Activated naive CD4-positive, alpha-beta T cell treated with Interleukin-2 at 50 U/mL for 16 hours (primary cell): ENCODE measurements at places on chromosomes 2 and 18.

DNA sequence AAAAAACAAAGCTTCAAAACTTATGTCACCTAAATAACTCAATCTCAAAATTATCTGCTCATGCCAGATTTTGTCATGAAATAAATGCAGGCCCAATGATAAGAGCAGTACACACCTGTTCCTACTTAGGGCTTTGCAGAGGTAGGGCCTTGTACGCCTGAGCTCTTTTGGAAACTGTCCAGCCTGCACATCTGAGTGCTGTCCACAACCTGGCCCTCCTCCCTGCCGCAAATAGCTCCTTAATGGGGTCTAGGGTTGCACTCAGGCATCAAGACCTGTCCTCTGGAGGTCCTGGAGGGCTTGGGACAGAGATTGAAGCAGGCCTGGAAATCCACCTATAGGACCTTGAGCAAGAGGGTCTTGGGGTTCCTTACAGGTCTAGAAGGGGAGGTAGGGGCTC lies 115.4 kb upstream of the CCDC195 start:
- no peak for DNase-seq

GRCh38 chr2:224410946-224411561 lies 9.1 kb upstream of the FAM124B start:
- no peak for DNase-seq

DNA sequence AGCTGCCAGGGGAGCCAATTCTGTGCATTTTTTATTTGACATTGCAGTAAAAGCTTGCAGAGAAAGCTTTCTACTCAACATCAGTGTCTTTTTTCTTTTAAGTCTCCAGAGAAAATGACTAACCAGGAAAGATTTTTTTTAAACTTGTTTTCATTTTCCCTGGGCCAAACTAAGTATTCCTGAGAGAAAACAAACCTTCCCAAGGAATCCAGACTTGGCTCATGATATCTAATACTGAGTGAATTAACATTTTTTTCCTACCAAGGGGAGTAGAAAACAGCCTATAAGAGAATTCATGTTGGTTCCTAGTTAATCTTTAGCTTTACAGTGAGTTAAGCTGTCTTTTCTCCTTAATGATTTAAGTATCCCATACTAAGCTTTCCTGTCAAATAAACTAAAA lies 46.7 kb downstream of the DAPL1 start:
- no peak for DNase-seq

GRCh38 chr18:61690418-61691138 lies 202.2 kb downstream of the RNF152 start:
- DNase-seq, result no peak

- peak; percentile 51 for DNase-seq
These were observed 15.9 kb upstream of the C1QL2 start for GRCh38 chr2:119174216-119174992.

DNA sequence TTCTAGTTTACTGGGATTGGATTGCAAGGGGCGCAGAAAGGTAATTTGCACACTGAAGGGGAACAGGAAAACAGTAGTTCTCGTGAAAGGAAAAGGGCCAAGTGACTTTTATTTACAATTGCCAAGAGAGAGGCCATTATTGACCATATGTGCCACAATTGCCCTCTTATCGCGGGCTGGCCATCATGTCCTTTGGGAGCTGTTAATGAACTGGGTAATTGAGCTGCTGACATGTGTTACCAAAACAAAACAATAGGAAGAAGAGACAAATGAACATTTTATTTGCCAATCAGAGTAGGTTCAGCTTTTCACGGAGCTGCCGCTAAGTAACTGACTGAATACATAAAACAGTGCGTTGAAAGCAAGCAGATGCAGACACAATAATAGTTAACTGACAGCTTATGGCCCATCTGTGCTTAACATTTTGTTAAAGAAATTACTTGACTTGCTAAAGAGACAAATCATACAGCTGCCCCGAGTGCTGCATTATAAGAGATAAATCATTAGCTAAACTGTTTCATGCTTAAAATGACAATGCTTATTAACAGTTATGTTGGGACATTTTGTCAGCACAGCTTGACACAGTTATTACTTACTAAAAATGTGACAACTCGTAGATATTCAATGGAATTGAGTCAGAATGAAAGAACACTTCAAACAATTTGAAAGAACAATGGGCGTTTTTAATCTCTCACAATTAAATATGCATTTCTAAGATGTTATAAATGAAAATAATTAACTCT lies 57.5 kb downstream of the PAX3 start:
- no peak for DNase-seq

- no peak for DNase-seq
These were observed 57.8 kb downstream of the CYB5A start for GRCh38 chr18:74233933-74234325.

DNA sequence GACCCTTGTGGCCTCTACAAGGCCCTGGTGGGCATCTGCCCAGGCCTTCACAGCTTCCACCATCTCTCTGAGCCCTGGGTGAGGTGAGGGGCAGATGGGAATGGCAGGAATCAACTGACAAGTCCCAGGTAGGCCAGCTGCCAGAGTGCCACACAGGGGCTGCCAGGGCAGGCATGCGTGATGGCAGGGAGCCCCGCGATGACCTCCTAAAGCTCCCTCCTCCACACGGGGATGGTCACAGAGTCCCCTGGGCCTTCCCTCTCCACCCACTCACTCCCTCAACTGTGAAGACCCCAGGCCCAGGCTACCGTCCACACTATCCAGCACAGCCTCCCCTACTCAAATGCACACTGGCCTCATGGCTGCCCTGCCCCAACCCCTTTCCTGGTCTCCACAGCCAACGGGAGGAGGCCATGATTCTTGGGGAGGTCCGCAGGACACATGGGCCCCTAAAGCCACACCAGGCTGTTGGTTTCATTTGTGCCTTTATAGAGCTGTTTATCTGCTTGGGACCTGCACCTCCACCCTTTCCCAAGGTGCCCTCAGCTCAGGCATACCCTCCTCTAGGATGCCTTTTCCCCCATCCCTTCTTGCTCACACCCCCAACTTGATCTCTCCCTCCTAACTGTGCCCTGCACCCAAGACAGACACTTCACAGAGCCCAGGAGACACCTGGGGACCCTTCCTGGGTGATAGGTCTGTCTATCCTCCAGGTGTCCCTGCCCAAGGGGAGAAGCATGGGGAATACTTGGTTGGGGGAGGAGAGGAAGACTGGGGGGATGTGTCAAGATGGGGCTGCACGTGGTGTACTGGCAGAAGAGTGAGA lies 2.0 kb downstream of the PROC start:
- no peak for DNase-seq

GRCh38 chr2:70141902-70142589 lies 48.8 kb downstream of the C2orf42 start:
- DNase-seq, result no peak

DNA sequence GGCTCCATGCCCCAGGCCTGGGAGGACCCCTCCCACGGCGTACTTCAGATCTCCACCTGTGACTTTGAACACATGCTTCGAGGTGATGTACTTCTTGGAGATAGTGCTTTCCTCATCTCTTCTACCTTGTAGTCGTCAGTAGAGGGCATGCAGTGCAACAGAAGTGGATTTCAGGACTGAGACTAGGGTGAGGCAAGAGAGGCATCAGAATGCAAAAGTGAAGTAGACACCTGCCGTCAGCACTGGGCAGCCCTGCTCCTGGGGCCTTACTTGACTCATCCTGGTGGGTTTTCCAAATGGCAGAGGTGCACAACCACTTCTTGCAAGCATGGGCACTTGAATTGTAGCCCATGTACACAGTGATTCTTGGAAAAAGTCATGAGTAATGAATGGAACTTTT lies 258.8 kb downstream of the NEDD4L start:
- no peak for DNase-seq

DNA sequence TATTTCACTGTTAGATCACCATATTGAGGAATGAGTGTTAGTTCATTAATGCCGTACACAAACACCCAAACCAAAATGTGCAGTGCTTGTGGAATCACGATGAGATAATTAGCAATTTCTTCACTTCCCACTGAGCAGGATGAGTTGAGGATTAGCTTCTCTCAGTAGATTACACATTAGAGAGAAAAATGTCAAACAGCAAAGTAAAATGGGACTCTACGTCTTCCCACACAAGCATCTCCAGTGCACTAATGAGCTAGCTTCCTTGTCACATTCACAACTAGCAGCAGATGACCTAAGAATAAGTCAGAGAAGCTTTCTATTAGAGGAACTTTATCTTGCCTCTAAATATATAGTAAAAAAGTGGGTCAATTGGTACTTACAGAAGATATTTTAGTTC lies 926.9 kb downstream of the TSN start:
- DNase-seq, result no peak

DNA sequence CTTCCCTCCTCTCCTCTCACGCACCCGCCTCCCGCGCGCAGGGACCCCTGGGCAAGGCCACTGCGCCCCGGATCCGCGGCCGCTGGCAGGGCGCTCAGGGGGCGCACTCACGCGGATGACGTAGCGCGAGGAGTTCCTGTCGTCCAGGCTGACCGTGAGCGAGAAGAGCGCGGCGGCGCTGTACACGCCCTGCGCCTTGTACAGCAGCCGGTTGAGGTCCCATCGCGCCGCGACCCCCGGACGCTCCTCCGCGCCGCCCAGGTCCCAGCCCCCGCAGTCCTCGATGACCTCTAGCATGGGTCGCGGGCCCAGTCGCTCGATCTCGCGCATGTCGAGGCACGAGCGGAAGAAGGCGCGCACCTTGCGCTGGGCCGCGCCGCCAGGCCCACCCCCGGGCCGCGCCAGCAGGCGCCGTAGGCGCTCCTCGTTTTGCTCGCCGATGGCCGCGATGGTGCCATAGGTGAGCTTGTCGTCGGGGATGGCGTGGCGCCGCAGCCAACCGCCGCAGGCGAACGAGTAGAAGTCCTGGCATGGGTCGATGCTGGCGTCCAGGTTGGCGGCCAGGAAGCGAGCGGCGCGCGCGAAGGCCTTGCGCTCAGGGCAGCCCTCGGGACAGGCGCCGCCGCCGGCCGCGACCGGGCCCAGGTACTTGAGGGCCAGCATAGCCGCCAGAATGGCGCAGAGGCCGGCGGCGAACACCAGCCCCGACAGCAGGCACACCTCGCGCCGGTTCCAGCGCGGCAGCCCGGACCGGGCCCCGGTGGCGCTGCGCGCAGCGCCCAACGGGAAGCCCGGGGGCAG lies 1.7 kb downstream of the ECEL1 start:
- no peak for DNase-seq

GRCh38 chr2:42696987-42697386 lies 66.9 kb downstream of the OXER1 start:
- DNase-seq, result no peak

DNA sequence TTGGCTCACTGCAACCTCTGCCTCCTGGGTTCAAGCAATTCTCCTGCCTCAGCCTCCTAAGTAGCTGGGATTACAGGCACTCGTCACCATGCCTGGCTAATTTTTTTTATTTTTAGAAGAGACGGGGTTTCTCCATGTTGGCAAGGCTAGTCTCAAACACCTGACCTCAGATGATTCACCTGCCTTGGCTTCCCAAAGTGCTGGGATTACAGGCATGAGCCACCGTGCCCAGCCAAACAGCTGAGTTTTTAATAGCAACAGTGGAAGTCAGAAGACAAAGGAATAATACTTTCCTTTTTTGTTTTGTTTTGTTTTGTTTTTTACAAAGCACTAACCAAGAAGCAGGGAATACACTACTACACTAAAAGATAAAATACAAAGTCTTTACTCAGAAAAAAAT lies 16.9 kb downstream of the GPR75 start:
- no peak for DNase-seq

GRCh38 chr18:10015941-10016819 lies 102.4 kb downstream of the VAPA start:
- DNase-seq, result no peak

GRCh38 chr18:36814994-36815393 lies 13.8 kb downstream of the TPGS2 start:
- no peak for DNase-seq

DNA sequence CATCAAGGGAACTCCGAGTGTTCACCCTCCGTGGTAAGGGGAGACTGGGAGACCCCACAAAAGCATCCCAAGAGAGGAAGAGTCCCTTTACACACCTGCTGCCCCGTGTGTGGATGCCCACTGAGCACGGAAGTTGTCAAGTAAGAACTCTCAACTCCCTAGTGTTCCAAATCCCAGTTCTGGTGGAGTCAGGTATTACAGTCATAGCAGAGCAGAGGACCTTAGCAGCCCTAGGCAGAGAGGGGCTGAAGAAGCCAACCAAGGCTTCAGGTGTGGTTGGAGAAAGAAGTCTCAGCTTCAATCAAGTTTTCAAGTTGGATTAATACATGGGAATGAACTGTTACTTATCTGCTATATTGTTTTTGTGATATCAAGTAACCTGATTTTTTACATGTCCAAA lies 512.5 kb downstream of the RNF144A start:
- DNase-seq, result no peak

- DNase-seq, result no peak
These were observed 31.9 kb upstream of the SLC35G4 start for GRCh38 chr18:11577271-11578112.

DNA sequence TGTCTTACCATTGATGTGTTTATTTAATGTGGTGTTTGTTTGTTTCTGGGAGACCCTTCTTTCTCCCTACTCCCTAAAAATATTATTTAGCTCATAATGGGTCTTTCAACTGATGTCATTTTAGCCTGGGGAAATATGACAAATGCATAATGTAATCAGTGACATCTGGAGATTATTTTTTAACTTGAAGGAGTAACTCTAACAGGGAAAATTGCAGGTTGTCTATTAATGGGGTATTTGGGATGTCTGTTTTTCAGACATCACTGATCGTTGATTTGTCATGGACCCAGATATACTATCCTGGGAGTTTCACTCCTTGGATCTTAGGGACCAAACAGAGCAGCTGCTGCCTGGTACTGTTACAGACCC lies 230.4 kb downstream of the LOXHD1 start:
- no peak for DNase-seq

GRCh38 chr2:235774153-235774870 lies 280.5 kb downstream of the AGAP1 start:
- DNase-seq, result no peak

DNA sequence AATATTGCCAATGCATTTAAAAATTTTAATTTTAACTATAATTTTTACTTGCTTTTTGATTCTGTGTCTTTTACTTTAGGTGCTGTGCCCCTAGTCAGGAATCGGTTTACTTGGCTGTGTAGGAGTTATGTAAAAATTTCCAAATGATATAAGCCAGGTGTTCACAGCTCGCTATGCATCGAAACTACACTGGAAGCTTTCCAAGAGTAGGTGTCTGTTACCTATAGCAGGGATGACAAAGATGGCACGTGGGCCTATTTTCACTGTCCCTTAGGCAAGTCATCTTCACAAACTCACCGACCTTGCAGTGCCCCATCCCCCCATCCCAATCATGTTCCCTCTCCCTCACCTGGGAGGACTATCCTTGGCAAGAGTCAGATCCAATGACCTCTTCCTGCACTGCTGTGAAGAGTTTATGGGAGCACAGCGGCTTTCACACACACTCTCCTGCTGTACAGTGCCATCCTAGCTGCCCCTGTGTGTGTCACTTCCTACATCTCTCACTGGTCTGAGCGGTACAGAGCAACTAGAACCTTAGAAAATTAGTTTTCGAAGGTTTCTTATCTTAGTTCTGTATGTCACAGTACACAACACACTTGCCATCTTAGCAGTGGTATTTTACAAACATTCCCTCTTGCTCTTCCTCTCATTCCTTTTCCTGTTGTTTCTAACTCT lies 49.2 kb upstream of the NAB1 start:
- DNase-seq, result no peak
